ENCODE measurements at places on chromosomes 6 and 20.

- no peak for DNase-seq
Measured at GRCh38 chr6:15500078-15500740, 162.6 kb downstream of the DTNBP1 start.

DNA sequence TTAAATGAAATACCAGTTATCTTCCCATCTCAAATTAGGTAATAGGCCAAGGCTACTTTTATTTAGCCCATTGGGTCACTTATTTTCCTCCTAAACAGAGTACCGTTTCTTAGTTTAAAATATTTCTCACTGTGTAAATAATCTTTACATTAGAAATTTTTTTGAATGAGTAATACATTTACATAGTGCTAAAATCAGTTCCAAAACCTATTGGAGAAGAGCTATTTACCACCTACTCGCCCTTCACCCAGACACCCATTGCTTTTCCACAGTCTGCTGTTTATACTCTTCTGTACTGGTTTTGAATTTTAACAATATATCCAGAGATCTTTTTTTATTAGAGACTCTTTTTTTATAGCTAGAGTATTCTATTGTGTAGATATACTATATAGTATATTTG is 36.9 kb downstream of the MCM8 start:
- no peak for DNase-seq

DNA sequence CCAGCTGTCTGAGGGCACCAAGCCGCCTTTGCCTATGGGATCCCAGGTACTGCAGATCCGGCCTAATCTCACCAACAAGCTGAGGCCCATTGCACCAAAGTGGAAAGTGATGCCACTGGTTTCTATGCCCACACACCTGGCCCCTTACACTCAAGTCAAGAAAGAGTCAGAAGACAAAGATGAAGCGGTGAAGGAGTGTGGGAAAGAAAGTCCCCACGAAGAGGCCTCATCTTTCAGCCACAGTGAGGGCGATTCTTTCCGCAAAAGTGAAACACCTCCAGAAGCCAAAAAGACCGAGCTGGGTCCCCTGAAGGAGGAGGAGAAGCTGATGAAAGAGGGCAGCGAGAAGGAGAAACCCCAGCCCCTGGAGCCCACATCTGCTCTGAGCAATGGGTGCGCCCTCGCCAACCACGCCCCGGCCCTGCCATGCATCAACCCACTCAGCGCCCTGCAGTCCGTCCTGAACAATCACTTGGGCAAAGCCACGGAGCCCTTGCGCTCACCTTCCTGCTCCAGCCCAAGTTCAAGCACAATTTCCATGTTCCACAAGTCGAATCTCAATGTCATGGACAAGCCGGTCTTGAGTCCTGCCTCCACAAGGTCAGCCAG is 283.0 kb downstream of the TSHZ2 start:
- no peak for DNase-seq

- DNase-seq = no peak
Measured at GRCh38 chr6:150739711-150740349, 125.7 kb upstream of the MTHFD1L start.

DNA sequence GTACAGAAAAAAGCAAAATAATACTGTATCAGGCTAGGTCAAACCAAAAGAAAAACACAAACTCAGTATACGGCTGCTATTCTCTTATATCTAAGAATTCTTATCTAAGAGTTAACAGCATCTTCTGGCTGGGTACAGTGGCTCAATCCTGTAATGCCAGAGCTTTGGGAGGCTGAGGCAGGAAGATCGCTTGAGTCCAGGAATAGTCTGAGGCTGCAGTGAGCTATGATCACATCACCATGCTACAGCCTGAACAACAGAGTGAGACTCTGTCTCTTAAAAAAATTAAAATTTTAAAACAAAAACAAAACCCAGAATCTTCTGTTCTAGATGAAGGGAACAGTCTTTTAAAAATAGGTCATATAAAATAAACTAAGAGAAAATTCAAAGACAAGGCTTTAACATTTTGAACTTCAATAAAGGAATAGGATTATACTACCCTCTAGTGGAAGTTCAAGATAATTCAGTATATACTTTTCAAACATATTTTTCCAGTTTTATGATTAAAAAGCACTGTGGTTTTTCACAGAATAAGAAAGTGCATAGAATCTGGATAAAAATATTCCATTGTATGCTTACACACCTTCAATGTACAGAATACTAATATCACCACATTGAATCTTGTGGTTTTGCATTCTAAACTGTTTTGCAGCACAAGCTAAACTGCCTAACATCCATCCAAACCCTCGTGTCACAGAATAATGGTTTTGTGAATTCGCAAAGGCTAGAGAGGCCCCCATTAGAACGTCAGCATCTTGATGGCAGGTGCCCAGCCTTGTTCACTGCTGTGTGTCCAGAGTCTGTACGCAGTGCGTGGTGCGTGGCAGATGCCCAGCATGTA is 39.3 kb downstream of the DTNBP1 start:
- DNase-seq = no peak

DNA sequence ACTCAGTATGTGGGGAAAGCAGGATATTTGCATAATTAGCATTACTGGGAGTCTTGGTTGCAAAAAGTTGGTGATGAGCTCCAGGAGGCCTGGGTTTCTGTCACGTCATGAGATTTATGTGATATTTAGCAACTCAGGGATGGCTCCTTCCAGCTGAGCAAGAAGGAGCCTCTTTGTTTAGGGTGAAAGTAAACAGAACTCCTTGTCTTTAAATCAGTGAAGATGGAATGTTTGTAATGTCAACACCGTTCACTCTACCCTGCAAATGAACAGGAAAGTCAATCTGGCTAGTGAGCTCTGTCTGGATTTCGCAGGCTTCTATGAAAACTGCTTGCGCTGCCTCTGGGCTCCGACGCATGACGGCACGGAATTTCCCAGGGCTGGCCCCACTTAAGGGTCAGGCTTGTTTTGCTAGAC is 86.9 kb downstream of the PXDC1 start:
- no peak for DNase-seq

- no peak for DNase-seq
Measured at GRCh38 chr6:17045581-17046322, 56.1 kb upstream of the STMND1 start.

Measured in HL-60 (cell line).